ENCODE measurements at places on chromosomes 11 and 22.

GRCh38 chr22:19098157-19098556 is 24.1 kb downstream of the DGCR2 start:
- no peak for DNase-seq

DNA sequence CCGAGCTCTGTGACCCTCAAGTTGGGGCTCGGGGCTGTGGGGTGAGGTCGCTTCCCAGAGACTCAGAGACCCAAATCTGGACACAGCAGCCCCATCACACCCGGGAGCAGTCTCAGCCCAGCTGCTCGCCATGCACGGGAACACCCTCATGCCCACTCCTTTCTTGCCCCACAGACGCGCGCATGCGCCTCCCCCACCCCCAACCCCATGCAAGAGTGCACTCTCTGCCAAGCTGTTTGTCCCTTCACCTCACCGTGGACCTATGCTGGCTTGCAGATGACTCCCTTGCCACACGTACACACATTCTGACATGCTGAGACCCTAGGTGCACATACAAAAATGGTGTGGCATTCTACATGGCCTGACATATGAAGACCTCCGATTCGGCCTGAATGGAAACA is 478 bp upstream of the CD248 start:
- DNase-seq = peak; percentile 33

GRCh38 chr22:35518811-35519210 is 21.8 kb upstream of the RASD2 start:
- DNase-seq = no peak

GRCh38 chr11:14414470-14415461 is 55.8 kb upstream of the RRAS2 start:
- peak; percentile 72 for DNase-seq

DNA sequence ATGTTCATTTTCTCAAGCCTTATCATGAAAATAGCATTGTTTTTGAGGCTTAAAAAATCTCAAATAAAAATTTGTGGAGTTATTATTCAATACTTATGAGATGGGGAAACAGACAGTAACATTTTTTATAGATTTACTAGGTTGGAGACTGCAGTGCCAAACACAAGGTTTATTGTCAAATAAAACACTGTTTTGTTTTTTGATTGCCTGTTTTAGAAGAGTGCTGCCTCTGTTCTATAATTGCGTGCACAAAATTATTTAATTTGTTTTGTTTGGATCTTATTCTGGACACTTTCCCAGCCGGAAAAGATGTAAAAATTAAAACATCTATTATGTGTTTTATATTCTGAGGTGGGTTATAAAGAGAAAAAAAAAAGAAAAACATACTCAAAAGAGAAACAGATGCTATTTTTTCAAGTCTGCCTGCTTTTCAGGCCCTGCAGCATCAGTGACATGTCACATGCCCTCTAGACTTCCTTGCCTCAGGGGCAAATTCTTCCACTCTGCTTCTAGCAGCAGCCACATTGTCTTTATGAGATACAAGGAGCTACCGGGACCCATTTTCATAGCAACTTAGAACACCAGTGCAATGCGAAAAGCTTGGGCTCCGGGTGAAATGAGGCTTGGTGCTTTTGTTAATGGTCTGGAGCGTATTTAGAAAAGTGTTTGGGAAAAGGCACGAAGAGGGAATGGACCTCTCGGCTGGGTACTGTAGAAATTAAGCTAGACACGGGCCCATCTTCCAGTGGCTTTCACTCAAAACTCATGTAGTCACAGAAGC is 77.5 kb downstream of the EFCAB6 start:
- DNase-seq = no peak

GRCh38 chr11:47566149-47566698 is 825 bp downstream of the PTPMT1 start:
- no peak for DNase-seq

- DNase-seq = no peak
These were observed 182.0 kb downstream of the CHST1 start for GRCh38 chr11:45483416-45483815.

DNA sequence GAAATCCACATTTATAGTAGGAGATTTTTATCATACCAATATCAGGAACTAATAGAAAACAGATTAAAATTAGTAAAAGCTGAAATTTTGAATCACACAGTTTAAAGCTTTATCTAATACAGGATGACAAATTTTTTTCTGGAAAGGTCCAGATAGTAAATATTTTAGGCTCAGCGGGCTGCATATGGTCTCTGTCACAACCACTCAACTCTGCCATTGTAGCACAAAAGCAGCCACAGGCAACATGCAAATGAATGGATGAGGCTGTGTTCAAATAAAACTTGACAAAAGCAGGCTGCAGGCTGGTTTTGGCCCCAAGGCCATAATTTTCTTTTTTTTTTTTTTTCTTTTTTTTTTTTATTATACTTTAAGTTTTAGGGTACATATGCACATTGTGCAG is 108.2 kb upstream of the CCDC90B start:
- DNase-seq = no peak
